ENCODE measurements at places on chromosomes 7 and 10.

- DNase-seq: no peak
Measured at GRCh38 chr7:47149208-47149839, 432.6 kb downstream of the TNS3 start.

- no peak for DNase-seq
Measured at GRCh38 chr7:70156057-70156456, 557.8 kb downstream of the AUTS2 start.

GRCh38 chr7:31687024-31687748 is at the start of gene PPP1R17:
Gene PPP1R17 (plus strand): TSS chr7:31687215. CDS start chr7:31692442, 5,227 bp downstream.
- no peak for DNase-seq

DNA sequence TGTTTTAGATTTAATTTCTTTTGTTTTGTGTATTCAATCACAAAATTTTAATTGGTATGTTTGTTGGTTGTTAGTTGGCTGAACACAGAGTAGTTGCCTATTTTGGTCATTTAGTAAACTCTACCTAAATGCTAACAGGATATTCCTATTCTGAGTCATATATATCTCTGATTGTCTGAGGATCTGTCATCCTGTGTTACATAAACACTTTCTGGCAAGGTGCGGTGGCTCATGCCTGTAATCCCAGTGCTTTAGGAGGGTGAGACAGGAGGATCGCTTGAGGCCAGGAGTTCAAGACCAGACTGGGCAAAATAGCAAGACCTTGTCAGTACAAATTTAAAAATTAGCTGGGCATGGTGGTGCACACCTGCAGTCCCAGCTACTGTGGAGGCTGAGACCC is 178.6 kb downstream of the PLCE1 start:
- DNase-seq: no peak

DNA sequence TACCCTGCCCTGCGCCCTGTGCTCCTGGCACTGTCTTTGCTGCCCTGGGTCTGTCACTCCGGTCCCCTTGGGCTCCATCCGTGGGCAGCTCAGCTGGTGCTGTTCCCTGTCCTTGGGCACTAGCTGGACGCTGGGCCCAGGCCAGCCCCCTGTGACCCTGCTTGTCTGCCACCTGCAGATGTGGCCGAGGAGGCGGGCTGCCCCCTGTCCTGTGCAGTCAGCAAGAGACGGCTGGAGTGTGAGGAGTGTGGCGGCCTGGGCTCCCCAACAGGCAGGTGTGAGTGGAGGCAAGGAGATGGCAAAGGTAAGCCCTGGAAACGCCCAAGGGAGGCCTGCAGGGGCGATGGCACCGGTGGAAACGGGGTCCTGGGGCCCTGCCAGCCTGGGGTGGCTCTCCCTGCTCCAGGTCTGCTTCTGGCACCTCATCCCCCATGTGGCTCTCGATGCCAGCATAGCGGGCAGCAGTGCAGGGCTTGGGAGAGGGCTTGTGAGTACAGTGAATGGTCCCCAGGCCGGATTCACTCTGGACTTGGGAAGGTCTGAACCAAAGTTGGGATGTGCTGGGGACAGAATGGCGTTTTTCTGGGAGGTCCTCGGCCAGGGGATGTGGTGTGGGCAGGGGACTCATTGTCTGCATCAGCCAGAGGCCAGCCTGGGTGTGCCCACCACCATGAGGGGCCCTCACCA is 26.2 kb upstream of the CSGALNACT2 start:
- DNase-seq: no peak

DNA sequence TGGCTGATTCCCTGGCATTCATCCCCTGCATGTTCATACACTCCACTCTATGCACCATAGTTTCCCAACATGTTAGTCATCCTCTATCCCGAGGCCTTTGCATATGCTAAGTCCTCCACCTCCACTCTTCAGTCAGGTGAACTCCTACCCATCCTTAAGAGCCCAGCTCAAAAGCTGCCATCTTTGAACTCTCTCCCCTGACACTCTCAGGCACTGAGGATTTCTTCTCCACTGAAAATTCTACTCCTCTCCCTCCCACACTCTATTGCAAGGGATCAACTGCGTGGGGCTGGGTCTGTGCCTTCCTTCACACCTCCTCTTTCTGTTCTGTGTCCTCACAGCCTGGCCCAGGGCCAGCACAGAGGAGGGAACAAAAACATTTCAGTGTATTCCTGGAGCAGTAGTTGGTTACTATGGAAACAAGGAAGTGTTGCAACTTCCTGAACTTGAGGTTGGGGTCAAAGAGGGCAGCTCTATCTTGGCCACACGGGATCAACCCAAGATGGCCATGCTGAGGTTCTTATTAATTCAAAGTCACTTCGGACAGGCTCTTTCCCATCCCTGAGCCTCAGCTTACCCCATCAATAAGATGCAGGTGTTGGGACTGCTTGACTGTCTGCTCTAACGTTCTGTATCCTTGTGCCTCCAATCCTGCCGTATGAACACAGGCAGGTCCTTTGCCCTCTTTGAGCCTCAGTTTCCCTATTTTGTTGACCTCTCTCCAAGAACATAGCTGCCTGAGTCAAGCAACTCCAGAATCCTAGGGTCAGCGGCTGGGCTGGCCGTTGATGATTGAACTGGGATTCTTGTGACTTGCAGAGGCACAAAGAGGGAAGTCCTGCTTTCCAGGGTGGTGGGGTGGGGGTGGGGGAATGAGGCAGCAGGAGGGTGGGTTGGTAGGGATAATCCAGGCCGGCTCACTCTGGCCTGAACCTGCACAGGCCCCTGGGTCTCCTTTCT is 15.5 kb downstream of the ZMIZ1 start:
- DNase-seq: no peak

- DNase-seq: peak; percentile 69
Measured at GRCh38 chr7:901388-902154, 25.2 kb downstream of the GET4 start.

GRCh38 chr7:66353547-66353946 is 148.4 kb downstream of the TPST1 start:
- DNase-seq: no peak

DNA sequence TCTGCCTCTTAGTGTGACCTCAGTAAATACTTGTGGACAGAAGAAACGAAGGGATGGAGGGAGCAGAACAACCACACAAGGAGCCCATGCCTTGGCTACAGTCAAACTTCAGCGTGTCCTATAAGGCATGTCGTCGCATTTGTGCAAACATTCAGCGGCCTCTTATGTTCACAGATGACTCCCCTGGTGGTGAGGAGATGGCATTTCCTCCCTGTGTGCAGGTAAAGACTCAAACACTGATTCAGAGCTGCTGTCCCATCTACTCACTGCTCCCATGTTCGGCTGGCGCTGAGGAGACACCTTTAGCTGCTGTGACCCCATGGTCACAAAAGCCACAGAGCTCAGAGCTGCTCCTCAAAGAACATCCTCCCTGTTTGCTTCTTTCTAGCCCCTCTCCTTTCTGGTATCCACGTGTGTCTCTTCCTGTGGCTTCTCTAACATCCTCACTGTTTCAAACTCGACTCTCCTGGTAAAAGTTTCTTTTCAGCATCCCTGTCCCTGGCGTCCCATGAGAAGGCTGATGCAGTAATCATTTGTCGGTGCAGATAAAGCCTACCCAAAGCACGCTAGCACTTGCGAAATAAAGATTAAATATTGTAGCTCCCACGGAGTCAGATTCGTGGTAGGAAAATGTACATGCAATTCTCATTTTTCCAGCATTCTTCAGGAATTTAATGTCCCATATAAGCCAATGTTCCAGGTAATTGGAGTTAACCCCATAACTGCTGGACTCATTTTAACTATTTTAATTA is 124.9 kb upstream of the NEBL start:
- DNase-seq: no peak

DNA sequence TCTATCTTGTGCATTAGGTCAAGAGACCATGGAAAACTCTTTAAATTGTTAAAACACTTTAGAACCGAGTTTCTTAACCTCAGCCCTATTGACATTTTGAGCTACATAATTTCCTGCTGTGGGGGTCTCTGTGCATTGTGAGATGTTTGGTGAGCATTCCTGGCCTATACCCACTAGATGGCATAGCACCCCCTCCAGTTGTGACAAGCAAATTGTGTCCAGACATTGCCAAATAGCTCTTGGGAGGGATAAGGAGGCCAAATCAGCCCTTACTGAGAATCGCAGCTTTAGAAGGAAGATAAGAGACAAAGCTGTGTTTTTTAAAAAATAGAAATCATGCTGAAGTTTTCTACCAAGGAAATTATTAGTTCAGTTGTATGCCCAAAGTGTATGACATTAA is 1158.5 kb upstream of the C7orf33 start:
- DNase-seq: no peak

- no peak for DNase-seq
Measured at GRCh38 chr10:123213192-123213591, 59.0 kb downstream of the BUB3 start.

- no peak for DNase-seq
Measured at GRCh38 chr10:83909001-83909400, 230.3 kb upstream of the GHITM start.

GRCh38 chr7:105806592-105807447 is 69.6 kb downstream of the ATXN7L1 start:
- peak; percentile 29 for DNase-seq
